ENCODE measurements at places on chromosomes 12 and 14.

DNA sequence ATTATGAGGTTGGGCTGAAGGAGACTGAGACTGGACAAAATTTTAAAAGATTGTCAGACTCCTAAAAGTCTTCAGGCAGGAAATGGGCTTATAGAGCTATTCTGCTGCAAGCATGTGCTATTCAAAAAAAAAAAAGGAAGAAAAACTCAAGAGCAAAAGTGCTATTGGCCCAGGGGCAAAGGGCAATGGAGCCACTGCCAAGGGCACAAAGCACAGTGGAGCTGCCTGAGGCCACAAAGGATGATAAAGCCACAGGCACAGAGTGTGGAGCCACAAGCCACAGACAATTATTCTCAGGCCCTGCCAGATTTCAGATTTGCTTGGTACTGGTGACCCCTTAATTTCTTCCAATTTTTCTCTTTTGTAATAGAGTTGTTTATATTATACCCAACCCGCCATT lies 29.6 kb upstream of the GRIN2B start:
- DNase-seq, result no peak

GRCh38 chr14:104708606-104709268 lies 15.3 kb upstream of the ADSS1 start:
- peak; percentile 50 for DNase-seq

DNA sequence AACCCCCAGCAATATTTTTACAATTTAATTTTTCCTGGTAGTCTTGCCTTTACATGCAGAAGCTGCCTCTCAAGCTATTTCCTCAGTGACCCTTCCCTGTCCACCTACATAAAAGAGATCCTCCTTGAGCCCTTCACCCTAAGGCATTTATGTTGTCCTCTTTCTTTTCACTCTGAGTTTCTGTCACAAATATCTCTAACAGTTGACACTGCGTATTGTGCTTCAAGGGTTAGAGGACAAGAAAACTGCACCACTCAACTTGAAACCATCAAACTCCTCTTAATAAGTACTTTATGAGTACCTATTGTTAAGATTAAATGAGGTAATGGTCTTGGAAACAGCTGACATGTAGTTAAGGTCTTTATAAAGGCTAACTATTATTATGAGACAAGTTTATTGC lies 557.7 kb downstream of the TRHDE start:
- DNase-seq, result no peak

GRCh38 chr14:96631621-96632362 lies 129.6 kb downstream of the PAPOLA start:
- no peak for DNase-seq

- DNase-seq, result no peak
Observed at GRCh38 chr12:31228811-31229792, 96.8 kb downstream of the SINHCAF start.

GRCh38 chr12:117279606-117280005 lies 81.8 kb downstream of the NOS1 start:
- no peak for DNase-seq

DNA sequence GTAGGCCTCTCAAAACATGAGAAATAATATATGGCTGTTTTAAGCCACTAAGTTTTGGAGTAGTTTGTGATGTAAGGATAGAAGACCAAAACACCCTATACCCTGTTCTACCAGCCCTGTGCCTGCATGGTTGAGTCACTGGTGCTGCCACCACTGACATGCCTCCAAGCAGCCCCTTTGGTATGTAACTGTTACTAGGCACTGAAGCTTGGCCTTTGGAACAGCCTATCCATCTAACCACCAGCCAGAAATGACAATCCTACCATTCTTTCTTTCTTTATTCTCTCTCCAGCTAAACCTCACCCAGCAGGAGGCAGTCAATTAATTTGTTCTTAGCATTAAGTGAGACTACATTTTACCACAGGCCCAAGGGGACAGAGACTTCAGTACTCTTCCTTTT lies 240.3 kb downstream of the MSRB3 start:
- DNase-seq, result no peak

- no peak for DNase-seq
Observed at GRCh38 chr12:2287589-2287988, 234.8 kb downstream of the CACNA1C start.

- no peak for DNase-seq
Observed at GRCh38 chr12:1773937-1774655, 46.3 kb upstream of the LRTM2 start.

GRCh38 chr14:26599291-26599690 lies 1.5 kb upstream of the NOVA1 start:
- DNase-seq, result no peak

DNA sequence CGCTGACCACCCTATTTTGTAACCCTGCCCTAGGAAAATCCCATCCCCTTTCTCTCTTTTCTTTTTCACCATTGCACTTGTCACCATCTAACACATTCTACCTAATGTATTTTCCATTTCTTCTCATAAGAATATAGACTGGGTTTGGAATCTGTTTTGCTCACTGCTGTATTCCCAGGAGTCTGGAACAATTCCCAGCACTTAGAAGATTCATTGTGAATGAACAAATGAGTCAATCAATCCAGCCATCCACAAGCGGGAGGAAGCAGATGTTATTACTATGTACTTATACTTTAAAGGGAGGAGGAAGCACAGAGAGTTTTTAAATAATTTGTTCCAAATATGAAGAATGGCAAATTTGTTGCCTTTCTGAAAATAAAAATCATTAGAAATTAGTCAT lies 142.1 kb downstream of the KIF21A start:
- DNase-seq, result no peak

DNA sequence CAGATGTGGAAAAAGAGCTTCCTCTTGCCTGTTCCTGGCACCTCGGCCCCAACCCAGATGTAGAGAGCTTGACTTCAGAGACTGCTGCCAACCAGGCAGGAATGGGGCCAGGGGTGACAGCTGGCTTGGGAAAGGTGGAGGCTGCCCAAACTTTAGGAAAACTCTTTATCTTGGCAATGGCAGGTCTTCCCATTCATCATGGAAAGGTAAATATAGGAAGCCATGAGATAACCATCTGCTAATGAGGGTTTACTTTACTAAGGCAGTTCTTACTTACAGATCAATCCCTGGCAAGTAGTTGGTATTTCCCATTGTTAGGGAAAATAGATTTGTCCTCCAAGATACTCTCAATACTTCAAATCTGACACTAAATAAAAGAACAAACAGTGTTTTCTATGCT lies 143.1 kb upstream of the NUDT4 start:
- no peak for DNase-seq
